T1000 (cell line): ENCODE measurements at places on chromosomes 13 and 19.
A peak's percentile ranks its signal among the peaks of the same experiment; 100 is the strongest.

- DNase-seq: peak; percentile 68
Observed at GRCh38 chr19:492091-492531, 4.2 kb upstream of the MADCAM1 start.

DNA sequence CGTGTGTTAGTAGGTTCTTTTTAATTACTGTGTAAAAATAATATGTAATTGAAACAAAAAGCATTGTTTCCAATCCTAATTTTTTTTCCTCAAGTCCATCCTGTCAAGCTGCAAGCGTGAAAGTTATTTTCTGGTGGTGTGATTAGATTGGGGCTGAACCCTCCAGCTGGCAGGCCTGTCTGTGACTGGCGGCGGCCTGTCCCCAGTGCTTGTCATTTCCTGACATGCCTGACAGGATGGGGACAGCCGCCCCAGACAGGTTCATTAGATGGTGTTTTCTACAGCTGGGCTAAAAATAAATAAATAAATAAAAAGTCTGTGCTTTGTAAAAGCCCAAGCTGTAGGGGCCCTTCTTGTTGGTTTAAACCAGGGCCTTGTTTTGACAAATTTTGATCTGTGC, 53.7 kb upstream of the MAB21L1 start:
- DNase-seq: no peak

DNA sequence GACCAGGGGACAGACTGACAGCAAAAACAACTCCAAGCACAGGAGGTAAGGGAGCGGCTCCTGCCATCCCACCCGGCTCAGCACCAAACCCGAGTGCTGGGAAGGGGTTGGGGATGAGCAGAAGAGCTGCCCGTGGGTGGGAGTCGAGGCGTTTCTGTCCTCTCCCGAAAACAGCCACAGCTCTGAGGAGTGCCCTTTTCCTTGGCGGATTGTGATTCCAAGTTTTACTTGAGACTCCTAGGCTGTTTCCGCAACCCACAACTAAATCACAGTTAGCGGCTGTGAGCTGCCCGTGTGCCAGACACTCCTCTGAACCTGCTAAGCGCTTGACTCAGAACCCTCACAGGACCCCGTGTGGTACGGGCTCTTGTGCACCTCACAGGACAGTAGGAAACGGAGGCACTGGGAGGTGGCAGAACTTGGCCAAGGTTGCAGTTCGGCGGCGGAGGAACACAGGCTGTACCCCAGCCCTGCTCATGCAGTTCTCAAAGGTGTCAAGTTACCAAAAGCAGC, 21.4 kb downstream of the CFAP97D2 start:
- DNase-seq: no peak

GRCh38 chr13:39462428-39462827, 140.6 kb downstream of the LHFPL6 start:
- no peak for DNase-seq

DNA sequence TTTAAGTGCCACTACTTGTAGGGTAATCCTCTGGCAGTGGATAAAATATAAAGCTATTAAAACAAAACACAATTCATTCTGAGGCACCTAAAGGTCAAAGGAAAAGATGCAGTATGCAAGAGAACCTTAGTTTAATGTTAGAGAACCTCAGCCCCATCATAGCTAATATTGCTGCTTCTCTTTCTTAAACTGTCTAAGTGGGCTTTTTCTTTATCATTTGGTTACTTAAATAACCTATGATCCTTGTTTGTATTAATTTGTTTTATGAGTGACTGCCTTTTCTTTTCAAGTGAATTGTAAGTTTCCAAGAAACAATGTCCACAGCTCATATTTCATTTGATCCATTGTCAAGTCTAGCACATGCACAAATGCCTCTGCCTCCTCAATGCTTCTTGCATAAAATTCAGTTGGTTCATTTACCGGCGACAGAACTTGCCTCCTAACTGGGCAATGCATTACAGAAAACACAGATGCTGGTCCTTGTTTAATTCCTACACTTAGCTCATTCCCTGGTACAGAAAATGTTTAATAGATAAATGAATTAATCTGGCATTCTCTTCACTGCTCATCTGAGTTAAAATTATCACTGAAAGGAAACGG, 1049.8 kb downstream of the OLFM4 start:
- DNase-seq: no peak

GRCh38 chr13:67408798-67409197, 178.7 kb upstream of the PCDH9 start:
- DNase-seq: no peak

DNA sequence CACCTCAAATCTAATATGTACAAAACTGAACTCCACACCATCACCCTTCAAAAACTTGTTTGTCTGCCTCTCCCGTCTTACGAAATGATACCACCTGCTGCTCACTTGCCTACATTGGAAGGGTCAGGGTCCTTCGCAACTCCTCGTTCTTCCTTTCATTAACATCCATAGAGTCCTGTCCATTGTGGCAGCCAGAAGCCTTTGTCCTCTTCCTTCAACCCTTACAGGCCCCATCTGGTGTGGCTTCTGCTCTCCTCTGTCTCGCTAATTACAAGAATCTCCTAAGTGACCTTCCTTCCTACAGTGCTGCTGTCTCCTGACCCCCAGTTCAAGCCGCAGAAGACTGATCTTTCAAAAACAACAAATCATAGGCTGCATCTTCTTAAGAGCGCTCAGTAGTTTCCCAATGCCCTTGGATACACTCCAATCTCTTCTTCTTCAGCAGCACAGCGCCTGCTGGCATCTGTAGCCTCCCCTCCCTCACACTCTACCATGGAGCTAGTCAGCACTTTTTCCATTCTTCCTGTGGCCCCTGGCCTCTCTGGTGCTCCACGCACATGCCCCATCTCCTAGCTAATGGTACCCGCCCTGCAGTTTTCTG, 382.7 kb downstream of the LIG4 start:
- no peak for DNase-seq

- peak; percentile 85 for DNase-seq
Observed at GRCh38 chr19:38224014-38224862, at the start of gene DPF1. Gene DPF1, minus strand, starts transcription at chr19:38224222. Its CDS starts 80 bp downstream, at chr19:38224142.

- DNase-seq: no peak
Observed at GRCh38 chr19:518598-519231, 11.4 kb downstream of the TPGS1 start.

GRCh38 chr13:92188574-92188973, 790.2 kb downstream of the GPC5 start:
- no peak for DNase-seq

GRCh38 chr13:37753776-37754175, 115.8 kb downstream of the TRPC4 start:
- DNase-seq: no peak

- peak; percentile 45 for DNase-seq
Observed at GRCh38 chr13:31045286-31046081, 113.0 kb downstream of the TEX26 start.

DNA sequence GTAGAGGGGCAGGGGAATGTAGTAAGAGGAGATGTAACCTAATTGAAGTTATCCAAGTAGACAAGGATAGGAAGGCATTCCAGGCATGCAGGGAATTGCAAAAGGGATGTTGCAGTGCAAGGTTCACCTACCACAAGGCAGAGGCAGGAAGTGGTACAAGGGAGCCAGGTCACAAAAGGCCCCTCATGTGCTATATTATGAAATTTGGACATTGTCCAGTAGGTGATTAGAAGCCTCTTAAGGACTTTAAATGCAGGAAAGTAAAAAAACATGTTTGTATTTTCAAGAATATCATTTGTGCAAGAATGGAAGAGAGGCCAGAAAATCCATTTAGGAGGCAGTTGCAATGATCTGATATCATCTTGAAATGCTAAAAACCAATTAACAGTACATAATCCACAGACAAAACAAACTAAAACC, 111.4 kb downstream of the FRY start:
- no peak for DNase-seq

DNA sequence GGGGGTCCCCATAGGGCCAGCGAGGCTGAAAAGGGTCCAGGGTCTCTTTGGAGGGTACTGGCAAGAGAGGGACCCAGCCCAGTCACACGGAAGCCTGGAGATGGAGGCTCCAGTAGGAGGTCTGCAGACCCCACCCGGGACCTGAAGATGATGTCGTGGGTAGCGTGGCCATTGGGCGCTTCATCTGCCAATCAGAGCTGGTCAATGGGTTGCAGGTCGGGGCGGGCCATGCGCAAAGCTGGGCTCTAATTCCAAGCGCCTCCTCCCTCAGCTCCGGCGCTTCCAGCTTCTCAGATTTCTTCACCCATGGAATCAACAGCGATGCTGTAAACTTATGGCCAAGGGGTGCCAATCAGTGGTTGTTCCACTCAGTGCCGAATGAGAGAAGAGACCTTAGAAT, 10.9 kb downstream of the SIGLEC12 start:
- DNase-seq: no peak

- DNase-seq: peak; percentile 87
Observed at GRCh38 chr19:3565139-3565538, 7.6 kb upstream of the HMG20B start.

- DNase-seq: no peak
Observed at GRCh38 chr19:10209315-10209714, 14.6 kb upstream of the DNMT1 start.

- DNase-seq: no peak
Observed at GRCh38 chr13:33016414-33017322, at the start of gene KL. Gene KL, plus strand, starts transcription at chr13:33016423. Its CDS starts 18 bp downstream, at chr13:33016441.

- no peak for DNase-seq
Observed at GRCh38 chr13:27465611-27466010, 15.2 kb upstream of the MTIF3 start.
